Hematopoietic multipotent progenitor cell treated with erythropoietin and hydrocortisone succinate and interleukin-3 and kit ligand, for 8 days (in vitro differentiated cells): ENCODE measurements at places on chromosomes 3 and 15.

GRCh38 chr3:54511766-54512365 is 389.5 kb downstream of the CACNA2D3 start:
- no peak for DNase-seq

- peak; percentile 70 for DNase-seq
These were observed 10.5 kb upstream of the BUB1B start for GRCh38 chr15:40150163-40150925.

DNA sequence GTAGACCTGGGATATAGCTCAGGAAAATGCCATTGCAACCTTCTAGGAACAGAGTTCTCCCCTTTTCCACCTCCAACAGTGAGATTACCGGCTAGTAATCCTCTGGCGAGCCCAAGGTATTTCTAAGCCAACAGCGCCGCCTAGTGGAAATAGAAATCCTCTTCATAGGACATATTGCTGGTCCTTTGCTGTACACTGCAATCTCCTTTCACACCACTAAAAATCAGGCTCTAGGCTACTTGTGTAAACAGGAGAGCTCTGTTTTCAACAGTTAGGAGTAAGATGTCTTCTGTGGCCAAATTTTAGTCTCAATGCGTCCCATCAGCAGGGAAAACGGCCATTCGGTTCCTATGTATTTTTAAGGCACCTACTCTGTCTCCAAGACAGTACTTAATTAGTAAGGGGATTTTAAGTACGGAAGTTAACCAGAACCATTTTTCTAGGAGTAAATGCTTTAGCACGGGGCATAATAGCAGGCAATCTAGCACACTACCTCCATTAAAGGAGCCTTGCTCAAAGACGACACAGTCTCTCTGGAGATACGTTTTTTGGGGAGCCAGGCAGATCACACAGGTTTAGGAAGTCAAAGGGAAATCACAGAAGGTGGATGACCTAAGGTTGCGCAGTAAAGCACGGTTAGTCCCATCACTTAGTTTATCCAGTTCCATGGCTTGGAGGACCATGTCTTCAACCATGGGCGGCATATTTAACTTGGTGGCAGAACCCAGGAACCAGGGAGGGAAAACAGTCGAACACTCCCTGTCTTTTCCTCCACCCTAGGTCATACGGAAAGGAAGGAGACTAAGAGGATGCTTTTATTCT is 43.8 kb downstream of the NCEH1 start:
- DNase-seq: peak; percentile 86

DNA sequence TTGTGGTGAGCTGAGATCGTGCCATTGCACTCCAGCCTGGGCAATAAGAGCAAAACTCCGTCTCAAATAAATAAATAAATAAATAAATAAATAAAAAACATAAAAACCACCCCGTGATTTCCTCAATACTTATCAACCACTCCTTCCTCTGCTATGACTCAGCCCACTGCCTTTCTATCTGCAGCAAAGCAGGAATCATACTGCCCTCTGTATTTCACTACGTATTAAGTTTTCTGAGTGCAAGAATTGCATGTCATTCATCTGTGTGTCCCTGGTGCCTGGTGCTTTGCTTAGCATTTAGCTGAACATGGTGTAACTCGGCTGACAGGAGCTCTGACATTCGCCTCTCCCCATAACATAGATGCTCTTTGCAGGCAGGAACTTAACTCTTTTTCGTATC is 7.1 kb downstream of the LSG1 start:
- peak; percentile 57 for DNase-seq
